ENCODE measurements at places on chromosomes 12 and 14.

- peak; percentile 53 for DNase-seq
Observed at GRCh38 chr12:54526812-54527630, 22.4 kb upstream of the PDE1B start.

DNA sequence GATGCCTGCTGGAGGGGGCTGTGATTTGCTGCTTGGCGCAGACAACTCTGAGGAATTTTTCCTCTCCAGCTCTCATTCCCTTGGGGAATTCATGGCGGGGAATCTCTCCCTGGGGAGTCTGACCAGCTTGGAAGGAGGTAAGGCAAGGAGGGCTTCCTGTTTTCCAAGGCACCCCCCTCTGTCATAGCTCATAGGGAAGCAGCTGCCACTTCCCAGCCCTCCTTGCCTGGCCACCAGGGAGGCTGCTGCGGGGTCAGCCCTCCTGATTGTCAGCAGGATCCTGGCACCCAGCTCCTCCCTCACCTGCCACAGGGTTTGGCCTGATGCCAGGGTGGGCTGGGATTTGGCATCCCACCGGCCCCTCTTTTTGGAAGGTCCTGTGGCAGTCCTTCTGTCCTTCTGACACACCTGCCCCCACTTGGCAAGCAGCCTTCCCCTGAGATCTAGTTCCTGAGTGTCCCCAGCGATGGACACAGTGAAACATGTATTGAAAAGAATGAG lies 74.9 kb downstream of the TSPAN9 start:
- DNase-seq: no peak

DNA sequence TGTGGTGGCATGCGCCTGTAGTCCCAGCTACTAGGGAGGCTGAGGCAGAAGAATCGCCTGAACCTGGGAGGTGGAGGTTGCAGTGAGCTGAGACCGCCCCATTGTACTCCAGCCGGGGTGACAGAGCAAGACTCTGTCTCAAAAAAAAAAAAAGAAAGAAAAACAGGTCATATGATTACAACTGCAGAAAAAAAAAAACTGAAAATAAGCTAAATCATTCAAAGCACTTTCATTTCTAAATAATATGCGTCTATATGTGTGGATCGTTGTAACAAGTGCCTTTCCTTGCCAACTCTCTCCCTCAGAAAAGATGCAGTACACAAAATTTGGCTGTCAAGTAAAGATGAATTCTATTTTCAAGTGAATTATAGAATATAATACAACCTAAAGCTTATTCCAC lies 42.4 kb downstream of the ATXN2 start:
- DNase-seq: no peak

GRCh38 chr12:79983492-79983891 lies 48.6 kb upstream of the PPP1R12A start:
- no peak for DNase-seq

DNA sequence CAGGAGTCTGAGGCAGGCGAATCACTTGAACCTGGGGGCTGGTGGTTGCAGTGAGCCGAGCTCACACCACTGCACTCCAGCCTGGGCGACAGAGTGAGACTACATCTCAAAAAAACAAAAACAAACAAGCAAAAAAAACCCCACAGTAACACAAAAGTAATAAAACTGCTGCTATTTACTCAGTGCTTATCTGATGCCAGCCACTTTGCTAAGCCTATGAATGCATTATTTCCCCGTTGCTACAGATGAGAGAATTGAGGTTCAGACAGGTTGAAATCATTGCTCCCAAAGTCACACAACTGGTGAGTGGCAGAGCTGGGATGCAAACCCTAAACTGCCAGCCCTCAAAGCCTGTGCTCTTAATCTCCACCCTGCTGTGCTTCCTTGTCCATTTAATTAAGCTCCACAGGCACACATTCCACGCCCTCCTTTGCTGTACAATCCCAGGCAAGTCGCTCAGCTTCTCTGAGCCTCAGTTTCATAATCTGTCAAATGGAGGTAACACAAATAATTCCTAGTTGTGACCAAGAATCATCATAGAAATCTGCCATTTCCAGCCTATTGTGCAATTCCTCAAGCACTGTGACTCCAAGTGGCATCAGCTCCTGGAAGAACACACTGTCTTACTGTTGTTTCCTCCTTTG lies 5.7 kb upstream of the OAS3 start:
- DNase-seq: no peak

DNA sequence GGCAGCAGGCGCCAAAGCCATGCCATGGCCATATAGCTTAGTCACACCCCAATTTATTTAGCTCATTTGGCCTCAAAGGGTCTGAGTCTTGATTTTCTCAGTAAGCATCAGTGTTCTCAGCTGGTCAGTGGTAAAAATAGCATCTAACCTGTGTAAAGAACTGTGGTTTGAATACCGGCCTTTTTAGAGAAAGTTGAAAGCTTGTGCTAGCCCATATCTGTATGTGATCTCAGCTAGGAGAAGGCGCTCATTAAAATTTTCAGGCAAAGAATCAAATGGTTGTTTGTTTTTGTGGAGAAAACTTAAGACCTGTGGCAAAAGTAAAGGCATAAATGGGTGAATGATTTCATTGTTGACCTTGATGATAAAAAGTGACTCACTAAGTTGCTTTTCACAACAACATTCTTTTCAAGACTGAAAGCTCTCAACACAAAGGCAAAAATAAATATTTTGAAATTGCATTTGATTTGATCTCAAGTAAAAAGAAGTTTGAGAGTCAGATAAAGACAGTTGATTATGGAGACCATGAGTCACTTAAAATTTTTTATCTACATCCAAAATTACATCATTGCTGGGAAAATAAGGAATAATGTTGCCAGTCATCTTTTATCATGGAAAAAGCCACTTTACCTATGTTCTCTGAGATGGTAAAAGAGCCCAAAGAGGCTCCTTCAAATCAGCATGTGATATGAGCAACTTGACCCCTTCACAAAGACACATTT lies 128.5 kb upstream of the RGS6 start:
- peak; percentile 88 for DNase-seq

DNA sequence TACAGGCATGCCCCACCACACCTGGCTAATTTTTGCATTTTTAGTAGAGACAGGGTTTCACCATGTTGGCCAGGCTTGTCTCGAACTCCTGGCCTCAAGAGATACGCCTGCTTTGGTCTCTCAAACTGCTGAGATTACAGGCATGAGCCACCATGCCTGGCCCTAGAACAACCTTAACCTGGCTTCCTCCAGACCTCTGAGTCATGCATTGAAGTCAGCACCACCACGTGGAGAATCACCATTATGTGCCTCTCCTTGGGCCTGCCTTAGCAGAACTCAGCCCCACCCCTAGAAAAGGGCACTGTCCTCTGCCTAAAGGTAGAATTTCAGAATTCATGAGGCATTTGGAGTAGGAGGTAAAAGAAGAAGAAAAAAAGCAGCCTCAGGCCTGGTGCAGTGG lies 49.0 kb downstream of the LIMA1 start:
- peak; percentile 72 for DNase-seq

DNA sequence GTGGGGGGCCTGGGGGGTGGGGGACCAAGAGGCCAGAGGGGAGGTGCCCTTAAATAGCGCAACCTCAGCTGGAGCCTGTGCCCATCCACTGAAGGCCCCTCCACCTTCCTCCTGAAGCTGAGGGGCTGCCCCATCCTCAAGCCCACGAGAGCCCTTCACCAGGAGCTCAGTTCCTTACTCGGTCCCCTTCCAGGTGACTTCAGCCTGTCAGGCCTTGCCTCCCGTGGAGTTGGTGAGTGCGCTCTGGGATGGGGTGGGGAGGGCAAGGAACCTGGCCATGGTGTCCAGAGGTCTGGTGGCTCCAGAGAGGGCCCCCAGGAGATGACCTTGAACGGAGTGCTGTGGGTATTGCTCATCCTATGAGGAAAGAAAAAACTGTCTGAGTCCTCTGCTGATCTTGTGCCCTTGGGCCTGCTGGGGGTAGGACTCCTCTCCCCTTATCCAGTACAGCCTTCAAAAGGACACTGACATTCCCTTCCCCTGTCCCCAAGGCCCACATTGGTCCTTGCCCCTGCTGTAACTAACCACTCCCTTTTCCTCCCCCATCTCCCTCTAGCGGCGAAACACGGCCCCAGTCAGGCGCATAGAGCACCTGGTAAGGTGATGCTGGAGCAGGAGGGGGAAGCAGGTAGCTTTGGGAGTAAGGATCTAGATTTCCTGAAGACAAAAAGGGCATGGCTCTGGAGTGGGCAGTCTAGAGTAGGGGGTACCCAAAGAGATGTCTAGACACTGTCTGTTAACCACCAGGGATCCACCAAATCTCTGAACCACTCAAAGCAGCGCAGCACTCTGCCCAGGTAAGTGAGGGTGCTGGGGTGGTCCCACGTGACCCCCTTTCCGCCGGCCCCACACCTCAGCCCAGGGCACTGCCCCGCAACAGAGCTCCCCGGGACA lies 3.6 kb downstream of the TNS2 start:
- peak; percentile 73 for DNase-seq

GRCh38 chr12:124517260-124518050 lies 50.0 kb downstream of the NCOR2 start:
- DNase-seq: no peak

DNA sequence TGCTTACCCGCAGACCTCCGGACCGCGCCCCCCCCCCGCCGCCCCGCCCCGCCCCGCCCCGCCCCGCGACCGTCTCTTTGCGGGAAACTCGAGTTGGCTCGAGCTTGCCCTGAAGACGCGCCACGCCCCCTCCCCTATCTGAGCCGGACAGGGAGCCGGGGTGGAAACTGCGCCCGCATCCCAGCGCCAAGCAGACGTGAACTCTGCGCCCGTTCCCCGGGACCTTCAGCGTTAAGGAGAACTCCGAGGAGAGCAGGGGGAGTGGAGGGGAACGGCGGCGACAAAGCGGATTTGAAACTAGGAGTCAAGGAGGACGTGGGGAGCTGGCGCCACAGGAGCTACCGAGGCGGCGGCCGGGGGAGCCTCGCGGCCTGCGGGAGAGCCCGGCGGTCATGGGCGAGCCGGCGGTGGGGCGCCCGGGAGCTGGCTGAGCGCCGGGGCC lies at the start of gene KCNK13:
Gene KCNK13, plus strand, starts transcription at position 310 of the 442 bp plus-strand sequence. CDS start 212 bp downstream, outside the sequence.
- DNase-seq: no peak

GRCh38 chr14:91998667-91999570 lies 40.9 kb downstream of the TRIP11 start:
- DNase-seq: no peak

- no peak for DNase-seq
Observed at GRCh38 chr12:33192226-33192625, 247.4 kb downstream of the SYT10 start.

GRCh38 chr14:22489957-22490950 lies 98.8 kb downstream of the DAD1 start:
- no peak for DNase-seq

DNA sequence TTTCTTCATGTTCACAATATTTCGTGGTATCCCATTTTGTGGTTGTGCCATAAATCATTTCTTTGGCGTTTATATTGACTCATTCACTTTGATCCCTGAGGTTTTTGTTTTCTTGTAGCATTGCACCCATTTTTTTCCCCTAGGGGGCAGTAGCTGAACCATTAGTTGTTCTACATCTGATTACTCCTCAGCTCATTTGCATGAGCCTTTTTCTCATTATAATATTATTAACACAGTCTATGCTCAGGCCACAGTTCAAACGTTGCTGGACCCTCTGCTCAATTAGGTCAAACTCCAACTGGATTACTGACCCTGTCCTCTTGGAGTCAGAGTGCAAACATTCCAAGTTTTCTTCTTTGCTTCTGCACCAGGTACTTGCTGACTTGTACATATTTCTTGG lies 475.4 kb upstream of the SEL1L start:
- DNase-seq: no peak

GRCh38 chr12:49131894-49132461 lies 783 bp upstream of the TUBA1B start:
- DNase-seq: no peak

DNA sequence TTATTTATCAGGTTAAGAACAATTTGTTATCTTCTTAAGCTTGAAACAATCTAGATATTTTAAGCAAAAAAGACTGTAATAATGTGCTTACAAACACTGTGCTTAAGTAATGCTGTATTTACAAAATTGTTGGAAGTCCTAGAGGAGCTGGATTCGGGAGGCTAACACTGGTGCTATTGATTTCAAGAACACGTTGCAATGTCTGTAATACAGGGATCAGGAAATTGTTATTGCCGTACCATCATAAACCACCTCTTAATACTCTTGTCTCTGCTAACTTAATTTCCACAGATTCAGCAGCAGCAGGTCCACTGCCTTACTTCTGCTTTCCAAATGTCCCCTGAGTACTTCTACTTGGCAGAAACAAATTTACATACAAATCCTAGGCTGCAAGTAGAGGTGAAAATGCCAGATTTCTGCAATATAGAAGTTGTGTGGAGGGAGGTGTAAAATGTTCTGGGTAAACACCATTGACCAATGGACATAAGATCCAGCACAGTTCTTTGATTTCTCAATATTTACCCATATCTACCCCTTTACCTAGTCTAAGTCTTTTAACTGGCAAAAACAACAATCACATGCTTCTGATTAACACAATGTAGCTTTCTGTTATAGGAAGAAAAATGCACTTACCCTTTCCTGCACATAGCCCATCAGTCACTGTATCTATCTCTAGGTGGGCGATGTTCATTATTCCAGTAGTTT lies 663.4 kb downstream of the TMTC2 start:
- DNase-seq: no peak

- no peak for DNase-seq
Observed at GRCh38 chr12:98719515-98720504, 74.7 kb downstream of the APAF1 start.

DNA sequence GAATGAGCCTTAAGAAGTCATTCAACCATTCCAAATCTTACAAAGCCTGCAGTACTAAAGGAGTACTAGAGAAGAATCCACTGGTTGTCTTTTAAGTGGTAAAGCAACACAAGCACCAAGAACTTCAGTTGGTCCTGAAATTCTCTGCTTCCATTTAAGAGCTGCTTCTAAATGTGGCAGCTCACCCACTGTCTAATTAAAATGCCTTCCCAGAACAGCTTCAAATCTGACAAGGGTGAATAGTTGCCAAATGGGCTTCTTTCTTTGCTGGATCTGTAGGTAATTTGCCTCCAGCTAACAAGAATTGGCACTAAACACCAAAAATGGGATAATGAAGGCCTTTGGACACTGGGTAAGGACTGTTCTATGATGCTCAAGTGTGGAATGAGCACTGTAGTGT lies 72.2 kb upstream of the NAP1L1 start:
- DNase-seq: no peak

GRCh38 chr12:94057262-94058151 lies 90.9 kb upstream of the PLXNC1 start:
- DNase-seq: no peak

DNA sequence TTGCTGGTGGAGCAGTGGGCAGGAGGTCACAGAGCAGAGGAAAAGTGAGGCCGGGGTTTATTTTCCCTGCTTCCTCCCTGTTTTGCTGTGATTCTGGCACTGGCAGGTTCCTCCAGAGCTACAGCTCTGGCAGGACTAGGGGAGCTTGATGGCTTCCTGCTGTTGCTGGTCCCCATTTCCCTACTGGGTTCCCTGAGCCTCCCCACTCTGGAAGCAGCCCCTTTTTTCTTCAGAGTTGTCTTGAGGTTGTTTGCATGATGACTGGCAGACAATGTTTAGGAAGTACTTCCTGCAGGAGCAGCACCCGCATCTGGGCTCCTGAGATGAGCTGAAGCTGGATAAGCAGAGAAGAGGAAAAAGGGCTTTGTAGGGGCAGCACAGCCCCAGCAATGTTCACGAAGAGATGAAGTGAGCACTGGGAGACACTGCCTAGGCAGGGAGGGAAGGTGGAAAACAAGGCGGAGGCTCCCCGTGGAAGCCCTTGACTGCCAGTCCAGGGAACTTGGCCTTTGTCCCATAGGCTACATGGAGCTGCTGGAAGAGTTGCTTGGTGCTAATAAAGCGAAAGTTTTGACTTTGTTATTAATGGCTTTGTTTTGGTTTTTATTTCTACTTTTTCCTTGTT lies 126.9 kb downstream of the SLC38A6 start:
- no peak for DNase-seq

- no peak for DNase-seq
Observed at GRCh38 chr12:82414044-82414443, 55.7 kb downstream of the METTL25 start.
